A549 treated with Mapracorat at 1 μM for 4 hours (cell line): ENCODE measurements at places on chromosomes 13 and 19. TPM values are rescaled to one million over a fixed set of nuclear protein-coding genes. Genes with fewer than 3 reads are reported as not detected.

FGF21 gene
- total RNA-seq = not detected in 5 replicates

NLRP4 gene
- total RNA-seq = 0.18 TPM in 1 of 5 replicates, not detected in the others

GFY gene
- 0.08 to 0.22 TPM (median 0.19 TPM) in 4 of 5 replicates, not detected in the other for total RNA-seq

ZNF226 gene
- total RNA-seq = 17.1 to 22.3 TPM (median 21.6 TPM) in 5 replicates

CRB3 gene
- 3.1 to 5.0 TPM (median 4.8 TPM) in 5 replicates for total RNA-seq

KBTBD7 gene
- total RNA-seq = 1.8 to 2.5 TPM (median 2.1 TPM) in 5 replicates

KCNC3 gene
- total RNA-seq = 1.1 to 1.6 TPM (median 1.4 TPM) in 5 replicates

ETV2 gene
- 1.7 to 3.1 TPM (median 2.9 TPM) in 5 replicates for total RNA-seq

PINLYP gene
- 0.20 to 0.39 TPM (median 0.22 TPM) in 5 replicates for total RNA-seq

SHISA2 gene
- total RNA-seq = not detected in 5 replicates

NANOS3 gene
- total RNA-seq = 1.4 to 3.8 TPM (median 2.4 TPM) in 5 replicates

KLF16 gene
- 15.3 to 31.0 TPM (median 28.4 TPM) in 5 replicates for total RNA-seq

B3GNT3 gene
- total RNA-seq = 3.6 to 4.9 TPM (median 4.3 TPM) in 5 replicates
